Suppressor macrophage treated with lipopolysaccharide for 4 hours (primary cell): ENCODE measurements at places on chromosomes 4 and X.

GRCh38 chrX:149903889-149904748 lies 23.1 kb downstream of the MAGEA8 start:
- DNase-seq = peak; percentile 35

GRCh38 chrX:2875798-2876399 lies 47.2 kb downstream of the GYG2 start:
- peak; percentile 16 for DNase-seq

DNA sequence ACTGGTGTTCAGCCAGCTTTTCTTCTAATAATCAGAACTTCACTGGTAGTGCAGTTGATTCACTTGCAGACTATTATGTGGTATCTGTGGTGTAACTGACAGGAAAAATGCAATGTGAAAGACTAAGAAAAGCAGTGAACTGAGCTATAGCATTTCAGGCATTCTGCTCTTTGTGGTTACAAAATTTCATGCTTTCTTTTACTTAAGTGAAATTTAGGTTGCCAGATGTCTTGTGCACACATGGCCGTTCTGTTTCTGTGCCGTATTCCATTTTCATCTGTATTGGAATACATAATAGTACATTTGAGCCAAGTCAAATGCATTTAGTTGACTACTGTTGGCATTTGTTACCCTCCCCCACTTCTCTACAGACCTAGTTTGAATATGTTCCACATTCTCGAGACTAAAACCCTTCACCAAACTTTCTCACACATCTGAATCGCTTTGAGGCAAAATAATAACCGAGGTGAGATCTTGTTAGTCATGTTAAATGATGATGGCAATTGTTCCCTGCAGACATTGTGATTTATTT lies 8.2 kb downstream of the RTL3 start:
- DNase-seq = no peak

DNA sequence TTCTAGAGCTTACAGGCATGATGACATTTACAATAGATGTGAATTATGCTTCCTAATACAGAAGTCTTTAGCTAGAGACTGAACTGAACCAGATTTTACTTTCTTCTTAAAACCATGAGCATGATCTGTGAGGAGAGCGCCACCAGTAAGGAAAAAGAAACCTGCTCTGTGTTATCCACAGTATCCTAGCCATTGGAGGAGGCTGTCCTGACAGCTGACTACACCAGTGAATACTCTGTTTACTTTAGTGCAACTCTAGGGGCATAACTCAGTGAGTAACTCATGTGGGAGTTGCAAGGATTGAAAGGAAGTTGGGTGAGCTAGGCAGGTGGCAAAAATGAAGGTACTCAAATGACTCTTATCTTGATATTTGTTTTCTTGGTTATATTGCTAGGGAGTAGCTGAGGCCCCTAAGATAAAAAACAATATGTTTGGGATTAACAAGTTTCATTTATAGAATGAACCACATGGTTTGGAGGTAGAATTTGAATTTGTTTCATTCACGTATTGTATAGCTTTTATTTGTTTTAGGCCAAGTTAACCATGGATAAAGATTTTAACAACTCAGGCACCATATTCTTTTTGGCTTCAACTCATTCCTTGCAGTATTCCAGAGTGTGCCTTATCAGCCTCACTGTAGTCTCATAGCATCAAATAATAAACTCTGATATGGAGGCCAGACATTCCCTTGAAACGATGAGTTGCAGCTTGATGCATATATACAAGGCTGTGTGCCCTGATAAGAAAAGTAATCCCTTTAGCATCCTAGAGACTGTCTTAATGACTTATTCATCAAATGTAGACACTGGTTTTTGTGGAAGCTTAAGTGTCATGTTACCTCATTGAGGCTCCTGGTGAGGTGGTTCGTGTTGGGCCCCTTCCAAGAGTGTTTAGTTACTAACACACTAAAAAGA lies 2.5 kb downstream of the BMP3 start:
- DNase-seq = no peak

DNA sequence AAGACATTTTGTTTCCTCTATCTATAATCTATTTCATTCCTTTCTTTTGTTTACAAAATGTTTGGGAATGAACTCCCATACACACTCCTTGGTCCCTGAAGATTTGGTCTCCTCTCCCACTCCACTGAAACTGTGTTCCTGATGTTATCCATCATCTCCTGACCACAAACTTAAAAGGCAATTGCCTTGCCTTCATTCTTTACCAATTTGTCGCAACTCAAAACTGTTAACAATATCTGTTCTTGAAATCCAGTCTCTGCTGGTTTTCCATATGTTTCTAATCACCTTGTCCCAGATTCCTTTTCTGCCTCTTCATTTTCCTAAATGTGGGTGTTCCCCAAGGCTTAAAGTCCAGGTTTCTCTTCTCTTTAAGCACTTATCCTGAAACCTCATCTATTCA lies 262.2 kb upstream of the TTC29 start:
- no peak for DNase-seq

- peak; percentile 87 for DNase-seq
These were observed 104.9 kb downstream of the FAM53A start for GRCh38 chr4:1579001-1579900.

DNA sequence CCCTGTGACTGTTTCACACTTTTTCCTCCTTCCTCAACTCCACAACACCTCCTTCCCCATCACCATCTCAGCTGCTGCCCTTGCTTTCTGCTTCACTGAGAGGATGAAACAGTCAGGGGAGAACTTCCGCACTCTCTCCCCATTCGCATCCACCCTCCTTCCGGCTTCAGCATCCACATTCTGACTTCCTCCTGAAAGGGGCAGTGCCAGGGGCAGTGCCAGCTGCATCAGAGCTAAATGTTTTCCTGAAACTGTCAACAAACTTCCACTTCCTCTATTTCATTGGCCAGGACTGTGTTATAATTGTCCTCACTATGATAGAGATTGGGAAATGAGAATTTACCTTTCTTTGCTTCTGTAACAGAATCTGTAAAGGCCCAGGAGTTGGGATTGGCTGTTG lies 18.2 kb upstream of the RASL11B start:
- DNase-seq = peak; percentile 56

DNA sequence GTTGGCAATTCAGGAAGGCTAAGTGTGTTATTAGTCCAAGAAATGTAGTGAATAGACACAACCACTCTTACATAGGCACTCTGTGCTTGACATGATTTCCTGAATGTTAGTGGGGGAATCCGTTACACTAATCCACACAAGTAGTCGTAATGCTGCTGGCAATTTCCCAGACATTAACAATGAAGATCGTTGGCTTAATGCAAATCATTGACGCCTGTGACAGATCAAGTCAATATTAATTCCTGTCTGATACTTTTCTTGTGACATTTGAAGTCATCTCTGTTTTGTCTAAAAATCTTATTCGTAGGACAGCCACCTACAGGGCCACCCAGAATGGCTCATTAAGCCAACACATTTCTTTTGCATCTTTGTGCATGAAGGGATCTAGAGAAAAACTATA lies 939.1 kb upstream of the FTHL17 start:
- DNase-seq = no peak

DNA sequence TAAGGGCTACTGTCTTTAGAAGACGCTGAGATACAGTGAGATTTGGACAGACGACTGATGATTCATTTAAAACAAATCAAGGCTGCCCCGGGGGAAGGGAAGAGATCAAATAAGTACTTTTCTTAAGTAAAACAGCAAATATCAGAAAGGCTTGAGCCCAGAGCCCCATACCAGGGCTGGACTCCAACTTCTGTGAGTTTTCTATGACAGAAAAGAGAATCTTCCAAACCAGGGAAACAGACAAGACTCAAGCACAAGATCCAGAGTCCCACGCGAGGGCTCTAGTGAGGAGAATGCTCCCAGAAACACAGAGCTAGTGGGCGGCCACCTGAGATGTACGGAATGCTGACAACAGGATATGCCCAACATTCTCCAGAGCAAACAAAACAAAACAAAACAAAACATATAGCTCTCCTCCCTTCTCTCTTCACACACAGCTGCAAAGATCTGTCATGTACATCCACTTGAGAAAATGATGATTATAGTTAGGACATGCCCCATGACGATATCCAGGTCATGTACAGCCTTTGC lies 13.1 kb downstream of the ACSL1 start:
- no peak for DNase-seq

- DNase-seq = peak; percentile 3
These were observed 84.0 kb downstream of the PHKA2 start for GRCh38 chrX:18899796-18900380.

- DNase-seq = no peak
These were observed 687.4 kb upstream of the HS3ST1 start for GRCh38 chr4:12116009-12116552.
